ENCODE measurements at places on chromosomes 2 and 18.

GRCh38 chr2:42274863-42275262, 86.2 kb downstream of the COX7A2L start:
- no peak for DNase-seq

- DNase-seq: no peak
Measured at GRCh38 chr2:120844070-120844738, 108.5 kb downstream of the GLI2 start.

GRCh38 chr2:149921911-149922616, 334.5 kb upstream of the MMADHC start:
- no peak for DNase-seq

- DNase-seq: no peak
Measured at GRCh38 chr2:203775684-203776083, 69.2 kb downstream of the CD28 start.

DNA sequence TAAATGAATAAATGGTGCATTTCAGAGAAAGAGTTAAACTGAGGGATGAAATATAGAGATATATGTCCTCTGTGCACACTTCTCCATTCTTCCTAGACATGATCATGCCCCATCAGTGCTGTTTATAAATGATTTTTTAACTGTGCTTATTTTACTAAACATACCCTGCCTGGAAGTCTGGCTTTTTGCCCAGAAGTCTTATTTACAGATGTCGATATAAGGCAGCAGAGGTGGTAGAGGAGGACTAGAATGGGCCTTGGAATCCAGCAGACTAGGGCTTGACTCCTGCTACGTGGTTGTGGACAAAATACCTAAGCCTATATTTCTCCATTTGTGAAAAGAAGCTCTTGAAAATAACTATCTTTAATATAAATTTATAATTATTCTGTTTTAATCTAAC, 355.5 kb downstream of the RAD51AP2 start:
- no peak for DNase-seq

DNA sequence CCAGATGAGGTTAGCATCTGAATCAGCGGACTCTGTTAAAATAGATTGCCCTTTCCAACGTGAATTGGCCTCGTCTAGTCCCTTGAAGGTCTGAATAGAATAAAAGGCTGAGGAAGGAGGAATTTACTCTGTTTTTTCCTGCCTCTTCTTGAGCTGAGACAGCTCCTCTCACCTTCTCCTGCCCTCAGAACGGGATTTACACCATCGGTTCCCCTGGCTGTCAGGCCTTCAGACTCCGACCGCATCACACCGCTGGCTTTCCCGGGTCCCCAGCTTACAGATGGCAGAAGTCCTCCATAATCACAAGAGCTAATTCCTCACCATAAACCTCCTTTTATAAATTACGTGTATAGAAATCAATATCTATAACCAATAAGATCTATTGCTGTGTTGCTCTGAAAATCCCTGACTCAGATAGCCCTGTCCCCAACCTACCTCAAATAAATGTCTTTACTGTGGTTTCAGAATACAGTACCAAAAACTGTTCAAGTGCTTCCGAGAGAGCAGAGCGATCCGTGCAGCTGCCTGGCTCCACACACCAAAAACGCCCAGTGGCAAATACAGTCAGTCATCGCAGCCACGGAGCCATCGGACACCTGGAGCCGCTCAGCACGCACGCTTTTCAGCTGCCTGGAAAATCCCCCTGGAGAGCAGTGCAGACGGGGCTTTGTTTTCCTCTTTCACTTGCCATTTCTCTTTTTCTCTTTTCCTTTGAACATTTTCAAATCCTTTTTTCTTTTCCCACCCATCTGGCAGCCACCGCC, 196.9 kb downstream of the NRP2 start:
- DNase-seq: no peak

DNA sequence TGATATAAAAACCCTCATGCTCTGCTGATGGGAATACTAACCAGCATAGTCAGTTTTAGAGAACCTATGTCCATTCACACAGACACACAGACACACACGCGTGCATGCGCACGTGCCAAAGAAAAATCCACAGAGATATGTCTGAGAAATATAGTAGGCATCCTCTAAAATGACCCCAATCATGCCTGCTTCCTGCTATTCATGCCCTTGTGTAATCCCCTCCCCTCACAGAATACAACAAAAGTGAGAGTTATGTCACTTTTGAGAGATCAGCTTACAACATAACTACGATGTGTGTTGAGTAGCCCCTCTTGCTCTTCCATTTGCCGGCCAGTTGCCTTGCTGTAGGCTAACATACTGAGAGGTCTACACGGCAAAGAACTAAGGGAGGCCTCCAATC, 121.3 kb downstream of the DYM start:
- no peak for DNase-seq

GRCh38 chr2:62406573-62407043, 99.4 kb downstream of the TMEM17 start:
- DNase-seq: no peak

DNA sequence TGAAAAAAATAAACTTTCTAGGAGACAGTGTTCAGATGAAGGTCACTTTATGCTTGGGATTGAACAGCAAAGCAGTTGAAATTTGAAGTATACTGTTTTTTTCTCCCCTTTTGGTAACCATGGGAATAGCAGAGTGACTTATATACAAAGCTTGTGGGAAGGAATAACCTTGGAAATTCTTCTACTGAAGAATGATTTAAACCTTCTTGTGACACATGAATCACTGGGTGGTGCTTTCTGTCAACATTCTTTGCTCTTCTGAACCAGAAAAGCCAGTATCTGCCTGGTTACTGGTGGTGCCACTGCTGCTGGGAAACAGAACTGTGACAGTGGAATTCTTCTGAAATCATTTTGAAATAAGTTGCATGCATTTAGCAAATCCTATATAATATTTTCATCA, 39.4 kb upstream of the RND3 start:
- DNase-seq: no peak

- DNase-seq: peak; percentile 31
Measured at GRCh38 chr2:70964596-70965386, 13.6 kb upstream of the ANKRD53 start.

DNA sequence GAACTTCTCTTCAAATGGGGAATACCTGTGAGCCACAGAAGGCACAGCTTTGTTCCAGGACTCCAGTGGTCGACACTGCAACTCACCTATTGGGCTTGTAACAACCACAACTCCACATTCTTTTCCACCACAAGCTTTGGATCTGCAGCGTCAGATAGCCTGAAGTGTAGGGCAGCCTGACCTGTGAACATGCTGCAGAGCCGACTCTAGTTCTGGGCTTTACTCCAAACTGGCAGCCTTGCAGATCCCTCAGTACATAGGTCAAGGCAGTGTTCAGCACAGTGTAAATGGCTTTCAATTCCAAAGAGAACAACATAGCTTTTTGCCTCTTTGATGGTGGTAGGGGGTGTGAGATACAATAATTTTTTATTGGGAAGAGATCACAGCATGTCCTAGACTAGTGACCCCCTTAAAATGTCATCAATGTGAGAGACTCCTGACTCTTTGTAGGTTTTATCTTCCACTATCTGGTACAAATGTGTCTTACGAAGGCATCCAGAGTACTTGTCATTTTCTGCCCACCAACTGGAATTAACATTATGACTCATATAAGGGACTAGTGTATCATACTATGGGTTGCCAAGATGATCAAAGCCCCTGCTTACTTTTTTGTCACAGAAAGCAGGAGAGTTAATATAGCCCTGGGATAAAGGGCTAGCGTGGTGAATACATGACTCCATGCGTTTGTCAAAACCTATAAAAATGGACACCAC, 149.8 kb downstream of the COPS8 start:
- no peak for DNase-seq

GRCh38 chr18:39435209-39435608, 1869.6 kb upstream of the CELF4 start:
- DNase-seq: no peak

DNA sequence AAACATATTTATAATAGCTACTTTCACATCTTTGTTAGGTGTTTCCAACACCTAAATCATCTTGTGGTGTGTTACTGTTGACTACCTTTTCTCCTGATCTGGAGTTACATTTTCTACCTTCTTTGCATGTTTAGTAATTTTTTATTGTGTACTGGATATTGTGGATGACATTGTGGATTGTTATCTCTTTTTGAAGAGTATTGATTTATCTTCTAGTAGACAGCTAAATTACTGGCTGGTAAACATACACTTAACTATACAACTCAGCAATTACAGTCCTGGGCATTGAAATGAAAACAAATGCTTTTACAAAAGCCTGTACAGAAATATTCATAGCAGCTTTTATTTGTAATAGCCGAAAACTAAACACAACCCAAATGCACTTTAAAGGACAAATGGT, 150.8 kb downstream of the PTRHD1 start:
- no peak for DNase-seq

DNA sequence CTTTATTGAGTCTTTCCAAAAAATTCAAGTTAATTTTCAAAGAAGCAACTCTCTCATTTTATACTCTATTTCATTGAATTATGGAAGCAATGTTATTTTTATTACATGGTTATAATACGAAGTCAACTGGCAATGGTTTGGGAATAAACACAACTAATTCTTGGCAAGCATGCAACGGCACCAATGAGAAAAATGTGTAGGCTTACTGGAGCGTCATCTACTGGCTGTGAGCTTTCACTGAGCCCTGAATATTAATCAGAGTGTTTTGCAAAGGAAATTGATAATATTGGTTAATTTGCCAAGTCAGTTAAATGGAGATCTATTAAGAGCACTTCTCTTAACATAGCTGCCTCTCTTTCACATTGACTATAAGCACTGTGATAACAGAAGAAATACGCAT, 163.9 kb downstream of the IKZF2 start:
- DNase-seq: no peak

- peak; percentile 20 for DNase-seq
Measured at GRCh38 chr2:236014408-236015131, 153.6 kb downstream of the GBX2 start.

- no peak for DNase-seq
Measured at GRCh38 chr2:215654148-215654819, 218.4 kb upstream of the FN1 start.

DNA sequence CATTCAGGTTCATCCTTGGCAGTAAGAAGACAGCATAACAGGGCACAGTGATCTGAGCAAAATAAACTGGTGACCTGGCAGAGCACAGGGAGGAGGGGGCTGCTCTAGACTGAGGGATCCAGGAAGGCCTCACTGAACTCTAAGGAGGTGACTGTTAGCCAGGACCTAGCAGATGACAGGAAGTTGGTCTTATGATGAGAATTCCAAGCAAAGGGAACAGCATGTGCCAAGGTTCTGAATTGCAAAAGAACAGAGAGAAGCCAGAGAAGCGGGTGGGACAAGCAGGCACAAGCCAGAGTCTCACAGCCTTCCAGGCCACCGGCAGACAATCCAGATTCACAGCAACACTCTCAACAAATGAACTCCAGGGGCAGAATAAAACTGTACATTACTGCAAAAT, 152.7 kb upstream of the PTPRM start:
- no peak for DNase-seq

- no peak for DNase-seq
Measured at GRCh38 chr2:55490554-55490953, 29.0 kb upstream of the CFAP36 start.

GRCh38 chr18:51048190-51048589, 18.2 kb downstream of the SMAD4 start:
- DNase-seq: no peak

GRCh38 chr18:9782073-9782857, 74.2 kb downstream of the RAB31 start:
- no peak for DNase-seq

DNA sequence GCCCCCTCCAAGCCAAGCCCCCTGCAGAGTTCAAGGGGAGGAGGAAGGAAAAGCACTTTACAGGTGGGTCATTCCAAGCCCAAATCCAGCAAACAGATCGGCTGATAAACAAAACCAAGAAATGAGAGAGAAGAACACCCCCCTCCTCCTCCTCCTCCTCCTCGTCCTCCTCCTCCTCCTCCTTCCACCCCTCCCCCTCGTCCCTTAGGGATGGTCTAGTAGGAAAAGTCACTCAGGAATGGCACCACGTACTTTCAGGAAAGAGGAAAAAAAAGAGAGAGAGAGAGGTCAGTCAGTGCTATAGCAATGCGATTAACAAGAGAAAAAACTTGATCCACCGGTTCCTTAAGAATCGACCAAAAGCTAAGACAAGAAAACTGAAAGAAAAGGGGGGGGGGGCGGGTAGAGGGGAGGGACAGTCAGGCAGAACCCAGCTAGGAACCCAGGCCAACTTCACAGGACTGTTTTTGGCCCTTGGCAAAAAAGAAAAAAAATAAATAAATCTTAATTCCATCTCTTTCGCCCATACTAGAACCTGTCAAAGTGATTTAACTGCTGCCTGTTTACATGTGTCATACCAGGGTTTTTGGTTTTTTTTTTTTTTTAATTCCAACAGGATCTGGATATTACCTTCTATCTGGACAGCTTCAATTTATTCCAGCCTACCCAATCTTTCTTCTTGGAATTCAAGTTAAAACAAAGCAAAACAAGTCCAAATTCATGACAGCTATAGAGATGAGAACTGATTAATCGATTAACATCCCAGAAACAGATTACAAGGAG, 906 bp downstream of the IKZF2 start:
- DNase-seq: no peak
